ENCODE measurements at places on chromosomes 3 and 15.

DNA sequence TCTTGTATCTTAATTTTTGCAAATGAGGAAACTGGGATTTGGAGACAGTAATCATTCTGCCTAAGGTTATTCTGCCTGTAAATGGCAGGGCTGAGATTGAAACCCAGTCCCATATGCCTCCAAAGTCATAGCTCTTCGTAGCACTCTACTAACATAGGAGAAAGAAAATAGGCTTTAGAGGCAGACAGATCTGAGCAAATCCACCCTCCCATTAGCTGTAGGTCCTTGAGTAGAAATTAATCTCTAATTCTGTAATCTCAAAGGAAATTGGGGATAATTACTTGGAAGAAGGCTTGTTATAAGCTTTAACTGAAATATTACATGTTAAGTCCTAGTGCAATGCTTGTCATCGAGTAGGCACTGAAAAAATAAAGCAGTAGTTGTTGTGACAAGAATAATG, 252.1 kb upstream of the PEX5L start:
- DNase-seq = no peak

GRCh38 chr15:75750261-75751050, 37.8 kb upstream of the CSPG4 start:
- DNase-seq = no peak

DNA sequence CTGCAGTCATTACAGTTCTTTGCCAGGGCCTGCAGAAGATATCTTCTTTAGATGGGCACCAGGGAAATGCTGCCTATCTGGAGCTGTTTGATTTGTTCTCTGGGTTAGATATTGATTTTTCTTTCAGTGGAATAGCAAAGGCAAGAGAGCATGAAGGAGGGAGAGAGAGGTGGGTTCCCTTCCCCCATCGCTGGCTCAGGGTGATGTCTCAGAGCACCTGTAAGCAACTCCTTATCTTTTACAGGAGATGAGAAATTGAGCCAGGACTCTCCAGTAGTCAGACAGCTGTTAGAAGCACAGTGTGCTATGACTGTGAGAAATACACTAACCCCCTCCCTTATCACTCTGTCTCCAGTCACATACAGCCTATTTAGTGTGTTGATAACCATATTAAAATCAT, 89.3 kb upstream of the SLC24A5 start:
- DNase-seq = no peak

GRCh38 chr3:13115991-13116390, 42.8 kb upstream of the IQSEC1 start:
- DNase-seq = peak; percentile 9

GRCh38 chr3:81463781-81464180, 297.7 kb downstream of the GBE1 start:
- no peak for DNase-seq

DNA sequence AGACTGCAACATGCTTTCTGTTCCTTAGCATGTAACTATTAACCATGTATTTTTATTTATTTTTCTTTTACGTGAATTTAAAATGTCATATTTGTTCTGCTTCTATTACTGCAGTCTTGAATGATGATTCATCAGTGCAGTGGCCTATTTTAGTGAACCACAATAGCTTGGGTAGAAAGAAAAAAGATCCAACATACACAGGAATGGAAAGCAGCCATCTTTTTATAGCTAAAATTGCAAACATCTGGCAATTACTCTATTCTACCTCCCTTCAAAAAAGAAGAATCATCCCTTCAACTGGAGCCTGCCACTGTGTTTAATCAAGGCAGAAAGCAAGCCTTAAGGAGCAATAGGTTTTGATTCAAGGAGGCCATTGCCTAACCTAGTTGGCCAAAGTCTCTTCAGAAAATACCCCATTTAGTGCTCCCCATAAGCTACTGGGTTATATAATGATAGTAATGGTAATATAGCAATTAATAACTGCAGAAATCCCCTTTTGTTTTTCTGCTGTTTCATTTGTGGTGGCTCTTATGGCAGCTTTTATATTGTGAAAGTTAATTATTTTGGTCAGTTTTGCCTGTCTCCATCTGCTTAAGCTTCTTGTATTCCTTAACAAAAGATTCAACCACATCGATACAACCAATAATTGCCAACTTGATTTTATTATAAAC, 267.3 kb downstream of the LPP start:
- DNase-seq = no peak

DNA sequence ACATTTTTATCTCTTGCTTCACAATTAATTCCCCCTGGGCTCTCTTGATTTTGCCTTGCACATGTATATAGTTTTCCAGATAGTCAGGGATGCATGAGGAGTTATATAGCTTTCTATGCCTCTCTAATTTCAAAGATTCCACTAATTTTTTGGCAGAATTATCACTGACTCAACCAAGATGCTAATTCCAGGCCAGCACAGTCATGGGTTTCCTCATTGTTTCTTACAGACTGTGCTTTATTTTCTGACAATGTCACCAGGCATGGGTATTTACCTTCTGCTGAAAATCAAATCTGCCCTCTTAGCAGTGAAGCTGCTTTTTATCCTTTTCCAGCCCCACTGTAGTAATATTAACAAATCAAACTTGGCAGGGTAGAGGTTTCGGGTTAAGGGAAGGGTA, 1520.6 kb upstream of the CADM2 start:
- no peak for DNase-seq

DNA sequence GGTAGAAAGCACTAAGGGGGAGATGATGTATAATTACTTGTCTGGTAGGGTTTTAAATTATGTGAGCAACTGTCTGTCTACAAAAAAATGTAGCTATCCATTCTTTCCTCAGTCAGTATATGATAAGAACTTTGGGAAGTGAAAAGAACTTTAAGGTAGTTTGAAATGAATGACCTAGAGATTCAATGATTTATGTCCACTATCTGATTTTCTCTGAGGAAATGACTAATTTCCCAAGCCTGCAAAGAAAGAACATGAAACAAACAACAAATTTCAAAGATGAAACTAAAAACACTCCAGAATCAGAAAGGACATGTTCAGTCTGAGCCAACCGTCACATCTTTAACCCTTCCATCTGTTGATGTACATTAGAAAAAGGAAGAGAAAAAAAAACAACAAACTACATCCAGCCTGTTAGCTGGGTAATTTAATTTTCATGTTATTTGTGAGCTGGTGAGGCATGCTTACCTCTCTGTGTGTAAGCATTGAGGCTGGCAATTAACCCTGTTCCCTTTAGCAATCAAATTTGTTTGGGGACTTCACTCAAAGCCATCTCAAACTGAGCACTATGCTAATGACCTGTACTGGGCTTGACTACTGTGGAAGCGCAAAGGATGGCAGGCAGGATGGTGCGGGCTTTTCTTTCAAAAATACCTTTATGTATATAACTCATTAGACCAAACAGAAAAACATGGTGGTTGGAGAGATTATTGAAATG, 220.1 kb downstream of the TUSC7 start:
- DNase-seq = no peak

GRCh38 chr3:193757457-193757856, 164.4 kb downstream of the OPA1 start:
- DNase-seq = no peak

GRCh38 chr15:100635406-100636071, 33.1 kb downstream of the ASB7 start:
- no peak for DNase-seq

- no peak for DNase-seq
These were observed 27.4 kb upstream of the FAM174B start for GRCh38 chr15:92682741-92683510.

GRCh38 chr3:142498397-142499180, 50.8 kb upstream of the XRN1 start:
- DNase-seq = no peak

- DNase-seq = no peak
These were observed 30.9 kb upstream of the BCHE start for GRCh38 chr3:165868088-165868487.

GRCh38 chr3:63441262-63441661, 163.2 kb downstream of the SYNPR start:
- DNase-seq = no peak

GRCh38 chr3:184472723-184473428, 88.7 kb upstream of the EPHB3 start:
- peak; percentile 78 for DNase-seq

DNA sequence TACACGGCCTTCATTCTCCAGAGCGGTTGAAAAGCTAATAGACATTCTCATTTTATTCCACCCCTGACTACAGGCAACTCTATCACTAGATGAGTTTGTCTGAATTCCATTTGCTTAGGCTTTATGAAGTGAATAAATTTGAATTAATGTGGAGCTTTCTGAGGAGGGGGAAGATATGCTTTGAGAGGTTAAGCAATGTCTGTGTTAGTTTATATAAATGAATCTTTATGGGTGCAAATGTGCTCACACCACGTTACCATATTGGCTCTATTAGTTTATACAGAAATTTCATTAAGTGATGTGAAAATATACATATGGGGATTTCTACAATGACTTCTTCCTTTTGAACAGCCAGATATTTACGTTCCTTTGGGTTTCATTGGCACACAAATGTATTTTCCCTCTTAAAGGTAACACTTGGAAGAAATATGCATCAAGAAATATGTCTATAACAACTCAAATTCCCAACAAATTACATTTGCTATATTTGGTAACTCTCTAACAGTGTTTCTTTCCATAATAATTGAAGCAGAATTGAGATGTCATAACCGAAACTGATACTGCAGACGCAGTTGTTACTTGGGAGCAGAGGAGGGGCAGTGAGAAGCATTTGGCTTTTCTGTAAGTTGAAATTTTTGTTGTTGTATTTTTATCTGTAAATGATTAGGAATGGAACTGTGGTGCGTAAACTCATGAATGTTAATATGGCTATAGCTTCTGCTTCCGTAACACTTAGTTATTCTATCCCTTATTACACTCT, 359.4 kb downstream of the CACNA2D3 start:
- no peak for DNase-seq

DNA sequence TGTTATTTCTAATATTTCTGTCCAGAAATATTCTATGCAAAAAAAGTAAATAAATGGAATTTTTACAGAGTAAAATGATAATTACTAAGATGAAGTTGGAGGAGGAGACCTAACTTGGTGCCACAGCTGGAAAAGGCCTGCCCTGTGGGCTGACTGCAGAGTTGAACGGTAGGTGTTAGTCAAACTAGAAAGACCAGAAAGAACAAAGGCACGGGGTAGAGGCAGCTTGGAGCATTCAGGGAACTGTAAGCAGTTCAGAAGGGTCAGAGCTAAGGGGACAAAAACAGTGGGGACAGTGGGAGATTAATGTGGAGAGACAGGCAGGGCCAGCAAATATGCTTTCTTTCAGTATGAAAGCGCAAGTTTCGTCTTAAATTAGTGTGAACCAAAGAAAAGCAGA, 39.3 kb upstream of the PTPRG start:
- no peak for DNase-seq

DNA sequence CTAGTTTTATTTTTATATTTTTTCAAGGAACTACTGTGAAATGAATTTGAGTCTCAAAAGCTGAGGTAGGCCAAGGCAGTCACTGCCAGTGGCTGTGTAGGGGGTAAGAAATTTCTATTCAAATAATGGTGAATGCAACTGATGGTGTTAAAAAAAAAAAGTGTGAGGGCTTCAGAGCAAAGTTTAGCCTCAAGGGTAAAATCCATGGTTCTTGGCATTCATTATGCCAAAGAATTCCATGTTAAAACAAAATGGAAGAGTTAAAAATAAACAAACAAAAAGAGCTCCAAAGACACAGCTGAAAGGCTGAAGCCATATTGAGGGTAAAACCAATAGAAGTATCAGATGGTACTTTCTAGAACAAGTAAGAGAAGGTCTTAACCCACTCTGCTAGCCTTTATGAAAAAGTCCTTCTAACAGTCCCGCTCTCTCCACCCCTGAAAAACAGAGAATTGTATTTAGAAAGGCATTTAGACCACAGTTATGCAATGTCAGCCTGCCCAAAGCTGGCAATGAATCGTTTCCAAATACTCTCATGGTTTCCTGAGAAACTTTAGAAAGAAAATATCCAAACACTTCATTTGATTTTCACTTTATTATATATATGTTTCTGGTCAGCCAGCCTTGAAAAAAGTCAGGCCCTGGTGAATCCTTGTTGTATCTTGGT, 158.4 kb upstream of the GMNC start:
- no peak for DNase-seq

All from Peyer's patch (tissue), 4 donors.